ENCODE measurements at places on chromosomes 2 and 18.

DNA sequence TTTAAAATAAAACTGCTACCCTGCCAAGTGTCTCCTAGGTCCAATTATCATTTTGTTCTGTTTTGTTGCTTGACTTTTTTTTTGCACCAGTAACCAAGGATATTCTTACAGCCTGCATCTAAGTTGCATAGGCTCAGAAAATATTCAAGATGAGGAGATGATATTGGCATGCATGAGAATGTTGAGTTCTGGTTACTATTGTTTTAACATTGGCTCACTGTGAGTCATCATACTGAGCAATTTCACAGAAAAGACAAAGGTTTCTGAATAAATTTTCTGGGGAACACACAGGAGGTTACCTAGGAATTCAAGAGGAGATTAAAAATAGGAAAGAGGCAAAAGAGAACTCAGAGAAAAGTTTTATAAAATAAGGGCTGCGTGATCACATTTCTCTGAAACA, 84.8 kb upstream of the POU3F3 start:
- DNase-seq, result no peak

DNA sequence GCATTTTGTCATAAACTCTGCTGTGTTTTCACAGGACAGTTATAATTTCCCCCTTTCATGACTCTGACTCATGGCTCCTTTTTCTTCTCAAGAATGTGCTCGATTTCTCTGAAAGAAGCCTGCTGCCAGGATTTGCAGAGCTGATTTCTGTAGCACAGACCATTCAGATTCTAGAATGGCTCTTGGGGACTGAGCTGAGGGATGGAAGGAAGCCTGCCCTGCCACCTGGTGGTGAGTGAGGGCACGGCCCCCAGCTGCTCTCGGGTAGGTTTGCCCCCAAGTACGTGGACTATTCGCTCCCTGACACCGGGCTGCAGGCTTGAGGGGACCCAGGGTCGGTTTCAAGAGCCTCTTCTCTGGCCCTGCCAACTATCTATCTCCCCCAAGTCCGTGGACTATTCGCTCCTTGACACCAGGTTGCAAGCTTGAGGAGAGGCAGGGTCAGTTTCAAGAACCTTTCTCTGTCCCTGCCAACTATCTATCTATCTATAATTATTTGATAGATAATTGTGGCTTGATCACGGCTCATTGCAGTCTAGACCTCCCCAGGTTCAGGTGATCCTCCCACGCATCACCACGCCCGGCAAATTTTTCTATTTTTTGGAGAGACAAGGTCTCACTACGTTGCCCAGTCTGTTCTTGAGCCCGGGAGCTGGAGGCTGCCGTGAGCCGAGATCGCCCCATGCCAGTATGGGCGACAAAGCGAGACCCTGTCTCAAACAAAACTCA, 1.4 kb upstream of the SMYD5 start:
- peak; percentile 65 for DNase-seq

GRCh38 chr2:222751821-222752719, 80.6 kb downstream of the MOGAT1 start:
- DNase-seq, result no peak

DNA sequence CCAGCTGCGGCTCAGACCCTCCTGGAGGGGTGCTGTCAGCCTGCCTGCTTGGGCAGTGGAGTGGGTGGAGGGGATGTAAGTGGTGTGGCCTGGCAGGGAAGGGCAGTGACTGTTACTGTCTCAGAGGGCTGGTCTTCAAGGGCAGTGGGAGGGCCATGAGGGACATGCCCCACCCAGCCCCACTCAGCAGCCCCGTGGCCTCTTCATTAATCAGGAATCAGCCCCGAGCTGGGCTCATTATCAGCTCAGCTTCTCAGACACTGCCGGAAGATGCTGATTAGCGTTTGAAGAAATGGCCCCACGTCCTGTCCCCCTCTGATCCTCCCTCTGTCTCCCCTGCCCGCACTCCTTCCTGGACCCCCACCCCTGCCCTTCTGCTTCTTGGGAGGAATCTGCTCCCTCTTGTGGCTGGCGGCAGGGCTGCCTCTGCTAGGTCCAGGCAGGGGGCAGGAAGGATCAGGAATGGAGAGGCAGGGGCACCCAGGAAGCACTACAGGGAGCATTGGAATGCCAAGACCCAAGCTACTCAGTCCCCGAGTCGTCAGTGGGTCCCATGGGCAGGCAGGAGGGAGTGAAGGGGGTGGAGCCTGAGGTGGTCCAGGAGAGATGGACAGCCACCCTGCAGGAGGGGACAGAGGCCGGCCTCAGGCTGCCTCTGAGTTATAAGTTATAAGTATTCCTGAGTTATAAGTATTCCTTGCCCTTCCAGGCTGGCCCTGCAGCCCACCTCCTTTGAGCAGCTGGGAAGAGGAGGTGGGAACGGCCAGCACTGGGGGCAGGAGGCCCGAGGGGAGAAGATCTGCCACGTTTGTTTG, 7.0 kb downstream of the ASIC4 start:
- DNase-seq, result no peak

DNA sequence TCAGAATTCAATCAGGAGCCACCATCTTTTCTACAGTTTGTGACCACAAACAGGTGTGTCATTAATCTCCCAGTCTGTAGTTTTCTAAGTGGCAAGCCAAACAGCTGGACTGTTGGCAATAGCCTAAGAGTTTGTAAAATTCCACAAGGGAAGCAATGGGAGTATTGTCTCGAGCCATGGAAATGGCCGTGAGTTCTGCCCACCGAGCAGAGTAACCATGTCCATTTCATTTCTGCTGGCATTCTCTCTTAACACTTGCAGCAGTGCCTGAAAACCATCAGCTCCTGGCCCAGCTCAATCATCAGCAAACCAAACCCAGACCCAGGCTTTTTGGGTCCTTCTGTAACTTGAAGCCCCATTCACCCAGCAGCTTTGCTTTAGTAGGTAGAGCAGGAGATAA, 387.8 kb upstream of the CDH7 start:
- DNase-seq, result no peak

All from stimulated activated CD4-positive, alpha-beta T cell treated with anti-CD3 and anti-CD28 coated beads, Interleukin-1b, Interleukin-23, amount 100 ng/mL, for 4 hours (primary cell).